ENCODE measurements at places on chromosomes 11 and 22.

DNA sequence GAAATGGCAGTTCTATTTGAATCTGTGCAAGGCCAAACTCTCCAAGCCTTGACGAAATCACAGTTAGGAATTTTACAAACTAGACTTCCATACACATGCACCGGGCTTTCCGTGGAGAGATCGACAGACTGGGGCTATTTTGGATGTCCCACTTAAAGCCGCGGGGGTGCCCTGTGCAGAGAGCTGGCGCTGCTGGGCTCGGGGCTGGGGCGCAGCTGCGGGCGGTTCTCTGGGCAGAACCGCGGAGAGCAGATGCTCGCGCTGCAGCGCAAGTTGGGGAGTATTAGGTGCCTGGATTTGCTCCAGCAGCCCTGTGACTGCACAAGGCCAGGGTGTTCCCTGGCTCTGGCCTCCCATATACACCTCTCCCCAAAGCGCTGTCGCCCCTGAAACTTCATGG lies 67.2 kb downstream of the SPATA19 start:
- no peak for DNase-seq

DNA sequence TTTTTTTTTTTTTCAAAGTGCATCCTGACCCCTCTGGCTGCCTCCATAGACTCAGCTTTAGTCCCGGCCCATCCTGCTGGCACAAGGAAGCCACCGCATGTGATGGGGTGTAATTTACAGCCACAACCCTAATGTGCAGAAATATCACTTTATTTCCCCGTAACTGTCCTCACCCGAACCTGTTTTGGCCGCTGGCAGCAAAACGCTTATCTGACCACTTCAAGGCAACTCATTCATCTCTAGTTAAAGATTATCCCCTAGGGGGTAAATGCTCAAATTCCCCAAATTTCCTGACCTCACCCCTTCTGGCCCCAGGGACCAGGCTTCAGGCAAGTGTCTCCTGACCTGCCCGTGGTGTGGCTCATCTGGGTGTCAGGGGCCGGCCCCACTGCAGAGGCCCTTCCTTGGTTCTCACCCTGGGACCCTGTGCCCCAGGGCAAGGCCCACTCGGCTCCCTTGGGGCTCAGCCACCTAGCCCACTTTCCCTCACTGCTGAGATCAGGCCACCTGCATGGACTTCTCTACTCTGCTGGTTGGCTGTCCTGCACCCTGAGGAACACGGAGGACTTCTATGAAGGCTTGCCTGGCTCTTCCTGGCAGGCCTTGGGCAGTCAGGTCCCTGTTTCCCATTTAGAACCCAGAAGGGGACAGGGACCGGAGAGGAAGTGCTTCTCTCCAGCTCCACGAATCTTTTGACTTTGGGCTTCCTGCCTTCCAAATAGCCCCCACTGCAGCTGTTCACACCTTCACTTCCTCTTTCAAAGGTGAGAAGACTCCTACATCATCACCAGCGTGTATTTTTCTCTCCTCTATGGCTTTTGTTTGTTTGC lies 53.3 kb downstream of the WNT11 start:
- no peak for DNase-seq

DNA sequence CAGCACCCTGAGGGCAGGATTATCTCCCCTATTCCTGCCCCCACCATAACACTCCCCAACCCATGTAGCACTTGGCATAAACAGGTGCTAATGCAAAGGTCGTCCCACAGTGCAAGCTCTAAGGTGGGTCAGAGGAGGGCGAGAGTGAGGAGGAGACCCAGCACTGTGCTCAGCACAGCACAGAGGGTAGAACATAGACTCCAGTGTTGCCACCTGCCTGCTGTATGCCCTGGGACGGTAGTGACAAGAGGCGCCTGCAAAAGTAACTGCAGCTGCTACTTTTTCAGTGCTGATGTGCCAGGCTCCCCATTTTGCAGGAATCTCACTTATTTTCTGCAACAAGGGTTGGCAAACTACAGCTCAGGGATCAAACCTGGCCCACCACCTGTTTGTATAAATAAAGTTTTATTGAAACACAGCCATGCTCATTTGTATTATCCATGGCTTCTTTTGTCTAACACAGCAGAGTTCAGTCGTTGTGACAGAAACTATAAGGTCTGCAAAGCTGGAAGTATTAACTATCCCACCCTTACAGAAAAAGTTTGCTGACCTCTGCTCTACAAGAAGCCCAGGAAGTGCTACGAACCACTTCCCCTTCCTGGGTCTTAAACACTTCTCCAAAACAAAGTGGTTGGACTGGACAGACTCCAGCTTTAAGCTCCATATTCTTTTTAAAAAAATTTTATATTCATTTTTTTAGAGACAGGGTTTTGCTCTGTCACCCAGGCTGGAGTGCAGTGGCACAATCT lies 16.9 kb upstream of the CDC42BPG start:
- DNase-seq = no peak

DNA sequence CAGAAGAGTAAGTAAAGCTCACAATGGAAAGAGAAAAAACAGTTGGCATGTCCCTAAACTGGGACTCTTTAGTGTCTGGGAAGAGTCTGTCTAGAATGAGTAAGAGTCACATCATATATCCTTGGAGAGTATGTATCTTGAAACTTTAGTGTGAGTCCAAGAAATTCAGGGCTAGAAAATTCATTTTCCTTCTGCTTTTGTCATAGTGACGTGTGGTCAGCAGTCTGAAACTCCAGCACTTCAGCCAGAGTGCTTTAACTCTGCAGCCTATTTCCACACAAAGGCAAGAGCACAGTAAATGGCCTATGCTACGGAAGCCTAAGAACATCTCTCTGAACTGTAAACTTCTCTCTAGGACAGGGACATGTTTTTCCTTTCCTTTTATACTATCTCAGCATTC lies 174.1 kb downstream of the FAM181B start:
- DNase-seq = no peak

DNA sequence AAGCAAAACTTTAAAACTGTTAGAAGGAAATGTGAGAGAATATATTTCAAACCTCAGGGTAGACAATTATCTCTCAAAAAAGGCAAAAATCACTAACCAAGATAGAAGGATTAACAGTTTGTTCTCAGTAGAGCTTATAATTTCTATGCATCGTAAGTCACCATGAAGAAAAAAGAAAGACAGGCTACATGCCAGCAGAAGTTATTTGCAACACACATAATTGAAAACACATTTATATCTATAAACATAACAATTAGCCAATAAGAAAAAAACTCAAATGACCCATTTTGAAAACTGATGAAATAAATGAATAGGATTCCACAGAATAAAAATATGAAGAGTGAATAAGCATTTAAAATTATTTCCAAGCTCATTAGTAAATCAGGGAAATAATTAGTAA lies 24.4 kb upstream of the SNX19 start:
- DNase-seq = no peak

DNA sequence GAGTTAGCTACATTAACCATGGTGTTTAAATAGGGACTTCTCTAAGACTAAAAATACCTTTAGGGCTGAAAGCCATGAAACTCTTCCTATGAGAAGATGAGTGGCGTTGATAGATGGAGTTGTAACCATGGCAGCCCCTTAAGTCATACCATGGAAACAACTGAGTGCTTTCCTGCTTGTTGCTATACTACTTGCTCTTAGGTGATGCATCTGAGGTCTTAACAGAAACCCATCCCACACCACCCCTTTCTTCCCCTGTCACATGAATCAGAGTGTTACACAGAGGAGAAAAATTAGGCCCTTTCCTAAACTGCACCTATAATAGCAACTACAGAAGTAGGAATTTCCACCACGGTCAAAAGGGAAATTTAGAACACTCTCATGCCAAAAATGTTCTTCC lies 64.3 kb upstream of the ZC3H12C start:
- no peak for DNase-seq

DNA sequence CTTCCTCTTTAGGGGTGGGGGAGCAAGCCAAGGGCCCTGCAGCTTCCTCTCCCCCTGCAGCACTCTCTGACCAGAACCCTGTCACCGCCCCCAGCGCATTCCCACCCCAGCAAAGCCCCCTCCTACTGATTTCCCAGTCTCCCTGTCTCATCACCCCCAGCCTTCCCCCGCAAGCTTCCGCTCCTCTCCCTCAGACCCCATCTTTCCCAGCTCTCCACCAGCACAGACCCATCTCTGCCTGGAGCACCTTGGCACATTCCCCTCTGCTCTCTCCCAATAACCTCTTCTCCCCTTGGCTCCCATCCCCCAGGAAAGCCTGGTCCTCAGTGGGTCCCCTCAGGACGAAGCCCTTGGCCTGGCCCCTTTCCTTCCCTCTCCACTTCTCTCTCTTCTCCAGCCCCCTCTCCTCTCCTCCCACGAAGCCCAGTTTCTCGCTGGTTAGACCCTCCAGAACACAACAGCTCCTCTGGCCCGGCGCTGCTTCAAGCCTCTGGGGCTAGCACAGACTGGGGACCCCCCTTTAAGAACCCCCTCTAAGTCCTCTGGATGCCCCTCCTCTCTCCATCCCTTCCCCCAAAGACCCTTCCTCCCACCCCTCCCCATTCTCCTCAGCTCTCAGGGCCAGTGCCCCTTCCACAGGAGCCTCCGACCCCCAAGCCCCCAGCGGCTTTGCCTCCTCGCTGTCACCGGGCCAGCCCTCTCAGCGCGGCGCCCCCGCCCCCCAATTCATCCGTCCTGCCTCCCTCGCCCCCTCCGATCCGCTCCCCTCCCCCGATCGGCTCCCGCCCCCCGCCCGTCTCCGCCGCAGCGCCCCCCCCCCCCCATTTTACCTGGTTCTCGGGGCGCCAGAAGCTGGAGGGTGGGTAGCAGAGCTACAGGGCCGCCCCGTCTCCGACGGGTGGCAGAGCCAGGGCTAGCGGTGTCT lies 594 bp downstream of the NRXN2 start:
- DNase-seq = no peak

- DNase-seq = no peak
These were observed 119.5 kb upstream of the B3GAT1 start for GRCh38 chr11:134531327-134532130.

DNA sequence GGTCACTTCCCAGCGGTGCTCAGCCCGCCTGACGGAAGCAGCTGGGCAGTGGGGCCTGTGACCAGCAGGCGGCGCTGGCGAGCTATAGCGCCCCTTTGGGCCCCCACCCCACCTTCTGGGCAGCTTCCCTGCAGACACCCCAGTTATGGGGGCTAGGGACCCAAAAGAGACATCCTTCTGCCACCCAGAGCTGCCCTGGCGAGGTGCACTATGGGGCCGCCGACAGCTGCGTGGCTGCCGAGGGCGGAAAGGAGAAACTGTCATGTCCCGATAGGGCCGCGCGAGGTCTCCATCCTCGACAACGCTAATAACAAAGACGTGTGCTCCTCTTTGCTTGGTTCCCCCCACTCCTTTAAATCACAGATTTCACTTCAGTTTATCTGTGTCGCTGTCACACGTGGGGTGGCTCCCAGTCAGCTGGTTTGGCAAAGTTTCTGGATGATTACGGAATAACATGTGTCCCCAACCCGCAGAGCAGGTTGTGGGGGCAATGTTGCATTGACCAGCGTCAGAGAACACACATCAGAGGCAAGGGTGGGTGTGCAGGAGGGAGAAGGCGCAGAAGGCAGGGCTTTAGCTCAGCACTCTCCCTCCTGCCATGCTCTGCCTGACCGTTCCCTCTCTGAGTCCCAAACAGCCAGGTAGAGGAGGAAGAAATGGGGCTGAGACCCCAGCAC lies 673 bp upstream of the MYO7A start:
- DNase-seq = no peak

GRCh38 chr11:2815762-2816496 lies 69.6 kb downstream of the CDKN1C start:
- no peak for DNase-seq

- DNase-seq = no peak
These were observed 14.0 kb downstream of the CAPN5 start for GRCh38 chr11:77080643-77081210.

GRCh38 chr22:17131686-17132085 lies 10.5 kb upstream of the TMEM121B start:
- DNase-seq = peak; percentile 39

GRCh38 chr22:19783586-19784383 lies 23.2 kb downstream of the TBX1 start:
- no peak for DNase-seq

- DNase-seq = no peak
These were observed 6.8 kb downstream of the BID start for GRCh38 chr22:17767233-17768065.

DNA sequence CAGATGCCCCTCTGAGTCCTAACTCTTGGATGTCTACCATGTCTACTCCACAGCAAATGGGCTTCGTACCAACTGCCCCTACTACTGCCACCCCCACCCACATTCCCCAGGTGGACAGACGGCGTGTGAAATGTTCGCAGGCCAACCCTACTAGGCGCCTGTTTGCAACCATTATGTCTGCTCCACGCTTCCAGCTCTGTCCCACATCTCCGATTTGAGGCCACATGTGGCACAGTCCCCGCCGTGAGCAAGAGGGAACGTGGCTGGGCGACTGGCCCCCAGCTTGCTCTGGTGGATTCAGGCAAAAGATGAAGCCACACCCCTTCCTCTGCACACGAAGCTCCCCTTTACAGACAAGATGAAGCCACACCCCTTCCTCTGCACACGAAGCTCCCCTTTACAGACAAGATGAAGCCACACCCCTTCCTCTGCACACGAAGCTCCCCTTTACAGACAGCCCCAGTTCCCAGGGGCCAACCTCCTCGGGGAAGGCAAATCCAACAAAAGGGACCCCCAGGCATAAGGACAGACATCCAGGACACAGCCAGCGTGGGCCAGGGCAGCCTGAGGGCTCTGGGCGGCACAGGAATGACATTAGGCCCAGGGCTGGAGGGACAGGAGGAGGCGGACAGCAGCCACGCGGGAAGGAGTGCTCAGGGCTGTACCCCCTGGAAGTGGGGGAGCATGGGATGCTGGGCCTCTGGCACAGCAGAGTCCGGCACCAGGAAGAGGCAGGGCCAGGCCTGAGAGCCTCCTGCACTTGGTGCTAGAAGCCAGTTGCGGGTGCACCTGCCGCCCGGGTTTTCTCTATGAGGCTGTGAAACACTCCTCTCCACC lies 106.2 kb downstream of the SHANK2 start:
- DNase-seq = no peak

GRCh38 chr11:127622686-127623085 lies 622.1 kb upstream of the KIRREL3 start:
- no peak for DNase-seq

GRCh38 chr11:45253640-45254039 lies 32.5 kb downstream of the SYT13 start:
- no peak for DNase-seq

- DNase-seq = no peak
These were observed 68.1 kb downstream of the LIF start for GRCh38 chr22:30178181-30179126.

GRCh38 chr11:1502954-1503707 lies 16.6 kb upstream of the MOB2 start:
- no peak for DNase-seq

DNA sequence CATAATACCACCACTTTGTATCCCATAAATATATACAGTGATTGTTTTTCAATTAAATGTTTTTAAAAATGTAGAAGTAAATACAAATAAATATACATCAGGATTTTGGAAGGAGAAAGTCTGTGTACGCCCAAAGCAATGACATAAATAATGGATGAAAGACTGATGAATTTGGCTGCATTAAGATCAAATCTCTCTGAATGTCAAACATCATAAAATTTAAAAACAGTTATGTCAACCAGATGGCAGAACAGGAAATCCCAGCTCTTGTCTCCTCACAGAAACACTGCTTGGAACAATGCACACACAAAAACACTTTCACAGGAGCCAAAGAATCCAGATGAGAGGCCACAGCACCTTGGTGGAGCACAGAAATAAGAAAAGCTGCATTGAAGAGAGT lies 332.9 kb downstream of the NTM start:
- no peak for DNase-seq

- DNase-seq = no peak
These were observed 23.1 kb upstream of the MICAL2 start for GRCh38 chr11:12087075-12088004.

All from NCI-H2081 treated with DMSO at 0.1 percent for 48 hours (cell line).